ENCODE measurements at places on chromosomes 2 and 18. TPM values are rescaled to one million over a fixed set of nuclear protein-coding genes. Genes with fewer than 3 reads are reported as not detected.

Gene SLC5A7
- polyA plus RNA-seq, result 1.1 TPM

Gene GPR39
- 3.4 TPM for polyA plus RNA-seq

Gene C1QL2
- polyA plus RNA-seq, result not detected

DNA sequence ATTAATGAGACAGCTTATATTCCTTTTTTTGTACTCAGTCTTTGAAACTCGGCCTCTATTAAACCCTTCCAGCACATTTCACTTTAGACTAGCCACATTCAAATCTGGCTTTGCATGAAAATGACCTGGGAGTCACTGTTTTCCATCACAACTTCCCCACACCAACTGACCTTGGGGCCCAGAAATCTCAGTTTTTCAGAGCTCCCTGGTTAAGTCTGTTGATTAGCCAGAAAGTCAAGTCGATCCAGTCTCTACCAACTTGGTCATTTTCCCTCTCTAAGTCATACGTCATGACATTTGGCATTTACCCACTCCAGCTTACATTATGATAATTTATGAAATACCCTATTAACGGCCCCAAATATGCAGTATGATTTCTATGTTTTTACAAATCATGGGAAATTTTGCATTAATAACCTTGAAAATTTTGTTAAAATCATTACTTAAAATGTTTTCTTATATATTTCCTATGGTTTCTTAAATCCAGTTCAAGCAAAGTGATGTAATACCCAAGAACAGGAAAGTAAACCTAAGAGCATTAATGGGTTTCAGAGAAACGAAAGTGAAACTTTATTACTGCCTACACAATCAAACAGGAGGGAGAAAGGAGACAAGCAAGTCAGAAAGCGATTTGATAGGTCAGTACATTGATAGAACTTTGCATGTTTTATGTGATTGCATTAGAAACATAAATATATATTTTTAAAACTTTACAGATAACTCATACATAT lies 77.1 kb downstream of the SPATS2L start:
- no peak for DNase-seq

- no peak for DNase-seq
Observed at GRCh38 chr2:71600555-71600954, 147.2 kb downstream of the DYSF start.

DNA sequence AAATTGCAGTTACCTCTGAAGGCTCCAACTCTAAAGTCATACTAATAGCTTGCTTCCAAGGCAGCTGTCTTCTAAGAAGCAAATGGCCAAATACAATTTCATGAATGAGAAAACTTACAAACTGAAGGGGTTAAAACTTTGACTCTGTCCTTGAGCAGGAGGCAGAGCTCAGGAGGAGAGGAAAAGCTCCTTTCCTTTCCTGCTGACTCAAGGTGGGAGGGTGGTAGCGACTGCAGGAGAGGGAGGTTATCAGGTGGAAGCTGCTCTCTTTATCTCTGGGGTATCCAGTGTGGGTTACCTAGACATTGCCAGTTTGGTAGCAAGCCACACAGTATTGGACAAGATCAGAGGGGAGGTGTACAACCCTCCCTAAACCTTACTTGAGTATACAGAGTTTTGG lies 2.7 kb upstream of the EFEMP1 start:
- no peak for DNase-seq

- DNase-seq, result peak; percentile 10
Observed at GRCh38 chr18:52903857-52904256, 563.9 kb downstream of the DCC start.

- DNase-seq, result no peak
Observed at GRCh38 chr18:9982711-9983110, 68.9 kb downstream of the VAPA start.

- no peak for DNase-seq
Observed at GRCh38 chr2:241031436-241032165, 33.2 kb downstream of the SNED1 start.
